Activated naive CD8-positive, alpha-beta T cell treated with anti-CD3 and anti-CD28 coated beads for 36 hours (primary cell): ENCODE measurements at places on chromosomes 7 and 10.

- DNase-seq, result no peak
These were observed 35.4 kb downstream of the TSPAN14 start for GRCh38 chr10:80489371-80490112.

DNA sequence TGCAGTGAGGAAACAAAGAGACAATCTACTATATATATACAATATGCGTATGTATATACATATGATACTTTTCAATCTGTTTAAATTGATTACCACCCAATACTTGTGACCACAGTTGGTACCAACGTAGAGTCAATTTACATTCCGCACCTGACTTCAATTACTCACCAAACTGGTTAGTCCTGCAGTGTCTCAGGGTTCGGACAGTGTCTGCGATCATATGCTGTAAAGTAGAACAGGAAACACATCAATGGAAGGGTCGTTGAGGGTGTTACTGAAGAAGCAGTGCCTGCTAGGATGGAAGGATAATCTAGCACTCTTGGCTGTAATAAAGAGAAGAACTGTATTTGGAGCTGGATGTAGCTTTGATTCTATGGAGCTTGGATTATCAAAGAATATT lies 179.7 kb upstream of the CDCA7L start:
- DNase-seq, result no peak

- no peak for DNase-seq
These were observed 11.6 kb upstream of the ATP6V0E2 start for GRCh38 chr7:149862156-149862555.

GRCh38 chr10:125055446-125055845 lies 104.9 kb downstream of the CTBP2 start:
- DNase-seq, result no peak

GRCh38 chr10:103062854-103063590 lies 130.1 kb downstream of the NT5C2 start:
- no peak for DNase-seq

DNA sequence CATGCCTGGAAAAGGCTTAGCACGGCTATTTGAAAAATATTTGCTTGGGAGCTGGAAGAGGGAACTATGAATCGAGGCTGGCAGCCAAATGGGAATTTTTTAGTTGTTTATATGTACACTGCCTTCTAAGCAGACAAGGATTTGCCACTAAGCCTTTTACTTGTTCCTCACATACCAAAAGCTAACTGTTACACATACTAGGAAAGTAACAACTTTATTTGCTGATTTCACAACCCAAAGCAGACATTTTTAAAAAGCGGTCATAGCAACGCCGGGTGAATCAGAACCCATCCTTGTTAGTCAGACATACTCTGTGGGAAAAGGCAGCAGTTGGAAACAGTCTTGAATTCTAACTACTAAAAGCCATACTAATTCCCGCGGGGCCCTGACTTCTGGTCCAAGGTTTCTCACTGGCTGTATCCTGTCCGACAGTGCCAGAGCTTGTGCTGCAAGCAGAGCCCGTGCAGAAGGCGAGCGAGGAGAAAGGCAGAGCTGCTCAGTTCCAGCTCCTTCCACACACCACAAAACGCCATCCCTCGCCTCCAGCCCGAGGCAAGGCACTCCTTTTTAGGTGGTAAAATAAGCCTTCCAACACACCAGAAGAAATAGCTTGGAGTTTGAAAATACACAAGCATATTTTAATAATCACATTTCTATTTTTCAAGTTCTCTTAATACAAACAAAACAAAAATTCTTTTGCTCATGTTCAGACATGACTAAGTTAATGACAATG lies 89.2 kb downstream of the RNF216 start:
- no peak for DNase-seq

- DNase-seq, result no peak
These were observed 114.6 kb upstream of the RET start for GRCh38 chr10:42962110-42962901.

DNA sequence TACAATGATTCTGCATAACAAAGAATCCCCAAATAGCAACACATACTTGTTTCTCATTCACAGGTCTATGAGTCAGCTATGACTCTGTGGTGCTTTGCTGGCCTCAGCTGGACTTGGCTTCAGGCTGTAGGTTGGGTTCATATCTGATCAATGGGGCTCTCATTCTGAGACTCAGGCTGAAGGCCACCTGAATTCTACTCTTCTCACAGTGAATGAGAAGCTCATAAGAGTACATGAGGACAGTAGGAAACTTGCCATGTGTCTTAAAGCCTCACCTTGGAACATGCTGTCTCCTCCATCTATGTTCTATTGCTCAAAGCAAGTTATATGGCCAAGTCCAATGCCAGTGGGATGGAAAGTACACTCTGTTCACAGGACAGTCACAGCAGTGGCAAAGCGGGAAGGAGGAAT lies 292.9 kb downstream of the BMPER start:
- DNase-seq, result no peak

DNA sequence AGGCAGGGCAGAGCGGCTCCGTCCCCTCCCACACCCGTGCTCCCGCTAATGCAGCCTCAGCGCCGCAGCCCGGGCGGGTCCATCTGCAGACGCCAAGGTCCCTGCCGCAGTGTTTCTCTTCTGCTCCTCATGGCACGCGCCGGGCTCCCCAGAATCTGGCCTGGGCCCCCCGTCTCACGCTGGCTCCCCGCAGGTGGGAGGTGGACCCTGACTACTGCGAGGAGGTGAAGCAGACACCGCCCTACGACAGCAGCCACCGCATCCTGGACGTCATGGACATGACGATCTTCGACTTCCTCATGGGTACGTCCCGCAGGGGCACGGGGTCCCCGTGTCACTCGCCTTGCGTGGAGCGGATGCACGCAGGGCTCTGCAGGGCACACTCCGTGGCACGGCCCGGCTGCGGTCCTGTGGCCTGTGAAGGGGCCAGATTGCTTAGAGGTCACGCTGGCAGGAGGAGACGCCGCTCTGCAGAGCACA lies 33.5 kb upstream of the FOXL3 start:
- DNase-seq, result no peak
